SK-N-MC (cell line): ENCODE measurements at places on chromosomes 12 and 14.

GRCh38 chr12:94429633-94430032 is 30.0 kb downstream of the CEP83 start:
- no peak for DNase-seq

DNA sequence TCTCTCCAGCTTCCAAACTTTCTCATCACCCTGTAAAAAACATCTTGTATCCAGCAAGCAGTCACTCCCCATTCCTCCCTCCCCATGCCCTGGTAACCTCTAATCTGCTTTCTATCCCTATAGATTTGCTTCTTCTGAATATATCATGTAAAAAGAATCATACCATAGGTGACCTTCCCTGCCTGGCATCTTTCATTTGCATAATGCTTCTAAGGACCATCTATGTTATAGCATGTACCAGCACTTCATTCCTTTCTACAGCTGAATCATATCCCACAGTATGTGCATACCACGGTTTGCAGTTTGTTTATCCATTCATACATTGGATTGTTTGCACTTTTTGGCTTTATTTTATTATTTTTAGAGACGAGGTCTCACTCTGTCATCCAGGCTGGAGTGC is 22.9 kb upstream of the VPS37B start:
- no peak for DNase-seq

DNA sequence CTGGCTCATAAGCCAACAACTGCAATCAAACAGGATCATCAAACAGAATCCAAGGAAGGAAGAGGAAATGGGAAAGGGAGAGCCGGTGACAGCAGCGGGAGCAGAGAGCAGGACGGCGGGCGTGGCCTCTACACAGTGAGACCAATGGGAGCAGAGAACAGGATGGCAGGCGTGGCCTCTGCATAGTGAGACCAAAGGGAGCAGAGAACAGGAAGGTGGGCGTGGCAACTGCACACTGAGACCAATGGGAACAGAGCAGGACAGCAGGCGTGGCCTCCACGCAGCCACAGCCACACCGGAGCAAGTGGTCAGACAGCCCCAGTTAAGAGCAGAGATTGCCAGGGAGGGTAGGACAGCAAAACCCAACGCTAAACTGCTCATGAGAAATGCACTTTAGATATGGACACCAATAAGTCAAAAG is 16.4 kb downstream of the LRCOL1 start:
- peak; percentile 52 for DNase-seq

- no peak for DNase-seq
Observed at GRCh38 chr12:64296301-64296700, 74.2 kb upstream of the KICS2 start.

GRCh38 chr14:58297412-58297761 is 968 bp upstream of the ARID4A start:
- DNase-seq, result peak; percentile 22

DNA sequence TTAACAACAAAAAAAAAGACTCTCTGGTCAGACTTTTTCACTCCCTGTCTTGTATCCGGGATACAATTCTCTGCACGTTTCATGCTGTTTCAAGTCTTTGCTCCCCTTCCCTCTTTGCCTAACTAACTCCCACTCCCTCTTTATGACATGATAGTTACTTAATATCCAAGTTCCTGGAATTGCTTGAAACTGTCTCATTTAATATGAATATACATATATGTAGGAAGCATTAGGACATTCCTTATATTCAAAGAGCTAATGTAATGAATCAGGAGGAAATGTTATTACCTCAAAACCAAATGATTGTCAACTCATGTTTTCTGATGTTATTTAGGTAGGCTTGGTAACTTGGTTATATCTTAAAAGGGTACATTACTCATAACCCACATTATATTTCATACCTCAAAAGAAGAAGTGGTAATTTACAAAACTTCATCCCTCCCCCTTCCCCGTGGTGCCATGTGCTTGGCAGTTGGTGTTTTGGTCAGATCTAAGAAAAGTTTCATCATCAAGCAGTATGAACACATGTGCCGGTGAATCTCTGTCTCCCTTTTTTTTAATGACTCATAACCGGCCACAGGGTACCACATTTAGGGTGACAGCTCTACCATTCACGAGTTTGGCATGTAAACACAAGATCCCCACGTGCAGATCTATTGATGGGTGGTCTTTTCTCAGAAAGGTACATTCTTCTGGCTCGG is 56.5 kb downstream of the HCAR2 start:
- no peak for DNase-seq

DNA sequence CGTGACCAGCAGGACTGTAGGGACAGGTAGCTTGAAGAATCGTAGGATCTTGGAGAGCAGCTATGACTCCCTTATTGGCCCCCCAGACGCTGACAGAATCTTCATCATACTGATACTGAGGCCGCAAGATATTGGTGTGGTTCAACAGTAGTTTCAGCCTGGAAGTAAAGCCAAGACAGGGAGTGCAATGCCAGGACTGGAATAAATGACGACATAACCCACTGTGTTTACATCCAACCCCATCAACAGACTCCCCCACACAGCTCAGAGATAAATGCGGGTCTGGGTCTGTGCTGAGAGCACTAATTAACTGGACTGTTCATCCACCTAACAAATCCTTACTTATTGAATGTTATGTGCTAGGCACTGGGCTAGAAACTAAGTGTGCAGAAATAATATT is 16.6 kb downstream of the NOXRED1 start:
- DNase-seq, result no peak

- no peak for DNase-seq
Observed at GRCh38 chr14:29166507-29166906, 399.9 kb downstream of the FOXG1 start.

GRCh38 chr14:89616852-89617341 is 199.9 kb upstream of the FOXN3 start:
- no peak for DNase-seq

DNA sequence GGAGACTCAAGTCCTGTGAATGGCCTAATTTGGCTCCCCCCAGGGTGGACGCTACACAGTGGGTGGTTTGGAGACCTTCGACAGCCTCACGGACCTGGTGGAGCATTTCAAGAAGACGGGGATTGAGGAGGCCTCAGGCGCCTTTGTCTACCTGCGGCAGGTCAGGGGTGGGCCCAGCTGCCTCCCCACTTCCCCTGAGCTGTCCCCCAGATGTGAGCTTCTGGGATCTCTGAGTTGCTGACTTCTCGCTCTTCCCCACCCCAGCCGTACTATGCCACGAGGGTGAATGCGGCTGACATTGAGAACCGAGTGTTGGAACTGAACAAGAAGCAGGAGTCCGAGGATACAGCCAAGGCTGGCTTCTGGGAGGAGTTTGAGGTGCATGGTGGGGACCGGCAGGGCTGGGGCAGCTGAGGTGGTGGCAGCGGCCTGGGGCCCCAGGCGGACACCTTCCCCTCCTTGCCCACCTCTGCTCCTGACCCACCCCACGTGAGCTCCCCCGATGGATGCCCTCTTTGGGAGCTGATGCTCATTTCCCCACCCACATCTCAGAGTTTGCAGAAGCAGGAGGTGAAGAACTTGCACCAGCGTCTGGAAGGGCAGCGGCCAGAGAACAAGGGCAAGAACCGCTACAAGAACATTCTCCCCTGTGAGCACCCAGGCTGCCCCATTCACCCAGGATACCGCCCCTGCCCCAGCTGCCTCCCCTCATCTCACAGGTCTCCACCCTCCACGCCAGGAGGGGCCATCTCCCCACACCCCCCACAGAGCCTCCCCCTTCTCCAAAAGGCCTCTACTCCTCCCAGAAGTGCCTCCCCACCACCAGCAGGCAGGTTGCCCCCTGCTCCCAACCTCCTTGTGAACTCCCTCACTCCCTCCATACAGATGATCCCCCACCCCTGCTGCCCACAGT is 4.2 kb downstream of the PTPN6 start:
- no peak for DNase-seq

- DNase-seq, result peak; percentile 56
Observed at GRCh38 chr12:91111366-91112325, at the start of gene LUM. TSS of gene LUM (minus strand) at chr12:91111494. CDS start at chr12:91108979, 2,515 bp downstream.

GRCh38 chr14:69401841-69402240 is 3.3 kb downstream of the SLC39A9 start:
- no peak for DNase-seq

DNA sequence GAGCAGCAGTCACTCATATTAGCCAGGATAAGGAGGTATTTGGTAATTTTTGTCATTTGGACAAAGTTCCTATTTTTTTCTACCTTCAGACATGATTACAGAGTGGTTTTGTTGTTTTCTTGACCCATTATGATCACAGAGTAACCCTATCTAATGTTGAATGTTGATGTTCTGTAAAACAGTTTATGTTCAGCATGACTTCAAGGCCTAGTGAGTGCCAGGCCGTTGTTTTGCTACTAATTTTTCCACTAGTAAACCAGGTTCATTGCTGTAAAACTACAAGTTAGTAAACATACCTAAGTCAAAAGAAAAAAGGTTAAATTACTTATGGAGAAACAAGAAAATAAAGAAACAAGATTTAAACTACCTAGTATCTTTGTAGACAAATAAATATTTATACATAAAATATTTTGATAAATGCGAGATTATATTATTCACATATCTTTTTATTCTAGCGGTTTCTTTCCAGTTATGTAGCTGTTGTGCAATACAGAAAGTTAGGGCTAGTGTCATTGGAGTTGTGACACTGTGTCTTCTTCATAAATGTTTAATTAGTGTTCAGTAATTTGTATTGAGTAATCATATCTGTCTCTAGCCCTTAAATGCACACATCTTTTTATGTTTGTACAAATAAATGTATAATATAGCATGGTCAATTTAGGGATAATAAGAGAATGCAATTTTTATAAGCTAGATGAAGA is 16.5 kb downstream of the ETNK1 start:
- no peak for DNase-seq

GRCh38 chr12:71602761-71603577 is 60.7 kb downstream of the ZFC3H1 start:
- DNase-seq, result no peak

GRCh38 chr12:116996621-116997020 is 85.9 kb downstream of the FBXW8 start:
- DNase-seq, result no peak

DNA sequence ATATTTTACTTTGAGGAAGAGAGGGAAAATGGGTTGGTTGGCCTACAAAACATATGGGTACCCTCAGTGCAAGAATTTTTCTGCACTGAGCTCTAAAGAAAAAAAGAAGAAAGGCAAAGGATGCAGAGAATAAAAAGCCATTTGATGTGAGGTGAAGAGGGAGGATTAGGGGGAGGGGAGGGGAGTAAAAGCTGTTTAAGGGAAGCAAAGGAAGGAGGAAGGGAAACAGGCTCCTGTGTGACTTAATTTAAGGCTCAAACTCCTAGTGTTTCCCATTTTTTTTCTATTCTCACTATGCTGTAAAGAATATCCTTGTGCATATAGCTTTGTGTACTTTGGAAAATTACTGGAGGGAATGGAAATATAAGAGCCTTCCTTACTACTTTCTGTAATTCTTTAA is 78.7 kb downstream of the NKX2-1 start:
- no peak for DNase-seq

GRCh38 chr14:75224561-75224960 is 48.1 kb upstream of the TMED10 start:
- DNase-seq, result no peak

- no peak for DNase-seq
Observed at GRCh38 chr14:77026930-77027537, 1.5 kb downstream of the IRF2BPL start.

DNA sequence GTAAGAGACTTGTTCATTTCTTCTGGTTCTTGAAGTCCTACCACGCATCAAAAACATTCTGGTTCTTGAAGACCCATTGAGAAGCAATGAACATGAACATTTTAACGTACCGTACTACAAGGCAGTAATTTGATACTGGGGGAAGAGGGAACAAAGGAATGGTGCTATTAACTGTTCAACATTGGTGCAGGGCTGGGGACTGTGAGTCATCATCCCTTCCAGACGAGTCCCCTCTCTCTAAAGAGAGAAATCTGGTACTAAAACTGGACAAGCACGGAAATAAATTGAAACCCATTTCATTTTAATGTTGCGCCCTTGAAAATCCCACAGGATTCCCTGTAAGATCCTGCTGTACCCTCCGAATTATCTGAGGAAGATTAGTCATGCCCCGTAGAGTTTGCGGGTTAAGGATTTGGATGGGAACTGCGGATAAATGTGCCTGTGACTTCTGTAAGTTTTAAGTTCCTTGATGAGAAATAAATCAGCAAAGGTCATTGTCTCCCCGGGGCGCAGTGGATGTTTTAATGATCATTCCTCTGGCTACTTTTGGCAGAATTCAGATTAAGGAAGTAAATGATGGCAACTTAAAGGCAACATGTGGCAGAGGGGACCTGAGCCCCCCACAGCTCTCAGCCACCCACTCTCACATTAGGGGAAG is 78.6 kb downstream of the KCNK13 start:
- DNase-seq, result no peak

GRCh38 chr14:64912261-64912660 is 2.0 kb upstream of the CHURC1 start:
- DNase-seq, result no peak

DNA sequence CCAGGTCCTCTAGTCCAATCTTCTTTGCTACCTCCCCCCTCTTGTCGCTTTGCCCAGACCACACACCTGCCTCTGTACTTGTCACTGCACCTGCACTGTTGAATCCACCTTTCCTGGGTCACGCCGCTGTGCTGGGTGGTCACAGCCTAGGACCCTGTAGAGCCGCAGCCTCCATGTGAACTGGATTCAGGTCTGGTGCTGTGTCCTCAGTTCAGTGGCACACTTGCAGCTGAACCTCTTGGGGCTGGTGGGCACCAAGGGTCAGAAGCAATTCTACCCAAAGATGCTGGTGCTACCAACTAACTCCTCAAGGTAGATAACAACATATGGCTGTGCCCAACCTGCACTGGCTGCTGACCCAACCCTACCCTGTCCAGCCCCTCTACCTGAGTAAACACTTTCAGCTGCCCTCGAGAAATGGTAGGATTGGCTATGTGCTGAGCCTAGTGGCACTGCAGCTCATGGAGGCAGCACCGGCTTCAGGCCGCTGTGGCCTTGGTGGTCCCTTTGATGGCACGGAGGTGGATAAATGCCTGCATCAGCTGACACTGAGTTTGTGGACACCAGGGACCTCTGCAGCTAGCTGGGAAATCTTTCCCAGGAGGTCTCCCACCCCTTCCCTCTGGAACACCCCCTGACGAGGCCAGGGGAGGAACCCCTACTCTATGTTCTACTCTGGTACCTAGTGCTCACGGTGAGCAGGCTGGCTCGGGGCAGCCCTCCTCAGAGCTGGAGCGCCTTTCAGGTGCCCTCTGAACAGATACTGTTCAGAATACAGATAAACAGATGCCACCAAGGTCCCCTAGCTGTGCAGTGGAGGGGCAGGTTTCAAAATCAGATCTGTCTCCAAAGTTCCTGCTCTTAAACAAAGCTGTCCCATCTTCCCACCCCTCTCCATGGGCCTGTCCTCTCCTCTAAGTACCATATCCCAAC is 14.3 kb downstream of the AGAP2 start:
- DNase-seq, result no peak
